Immature natural killer cell (primary cell): ENCODE measurements at places on chromosomes 1 and 21.

GRCh38 chr1:87495147-87495546 is 166.5 kb downstream of the LMO4 start:
- H3K27ac ChIP-seq: no peak overlapping the region
- peaks cover 3% of the 10 kb centered on the region for H3K27me3 ChIP-seq
- no peaks in the 10 kb centered on the region for H3K36me3 ChIP-seq
- no peak for DNase-seq

- H3K36me3 ChIP-seq: no peaks in the 10 kb centered on the region
- H3K27ac ChIP-seq: no peak overlapping the region
- no peaks in the 10 kb centered on the region for H3K4me1 ChIP-seq
- peaks cover 12% of the 10 kb centered on the region for H3K27me3 ChIP-seq
- no peak overlapping the region for H3K4me3 ChIP-seq
These were observed 6.4 kb downstream of the ASAP3 start for GRCh38 chr1:23477359-23478144.

- no peak for DNase-seq
- H3K4me3 ChIP-seq: no peak overlapping the region
- no peaks in the 10 kb centered on the region for H3K4me1 ChIP-seq
- no peaks in the 10 kb centered on the region for H3K36me3 ChIP-seq
- H3K27ac ChIP-seq: no peak overlapping the region
These were observed 297.2 kb downstream of the TGFB2 start for GRCh38 chr1:218642033-218642948.

GRCh38 chr1:237098541-237098940 is 56.6 kb downstream of the RYR2 start:
- no peak for DNase-seq
- H3K4me1 ChIP-seq: no peaks in the 10 kb centered on the region
- H3K27ac ChIP-seq: no peak overlapping the region
